ENCODE measurements at places on chromosomes 5 and 9.
A peak's percentile ranks its signal among the peaks of the same experiment; 100 is the strongest.

- DNase-seq, result no peak
Measured at GRCh38 chr9:99335280-99335679, 113.2 kb downstream of the SEC61B start.

GRCh38 chr5:145750199-145750598 is 84.9 kb downstream of the PRELID2 start:
- DNase-seq, result no peak

DNA sequence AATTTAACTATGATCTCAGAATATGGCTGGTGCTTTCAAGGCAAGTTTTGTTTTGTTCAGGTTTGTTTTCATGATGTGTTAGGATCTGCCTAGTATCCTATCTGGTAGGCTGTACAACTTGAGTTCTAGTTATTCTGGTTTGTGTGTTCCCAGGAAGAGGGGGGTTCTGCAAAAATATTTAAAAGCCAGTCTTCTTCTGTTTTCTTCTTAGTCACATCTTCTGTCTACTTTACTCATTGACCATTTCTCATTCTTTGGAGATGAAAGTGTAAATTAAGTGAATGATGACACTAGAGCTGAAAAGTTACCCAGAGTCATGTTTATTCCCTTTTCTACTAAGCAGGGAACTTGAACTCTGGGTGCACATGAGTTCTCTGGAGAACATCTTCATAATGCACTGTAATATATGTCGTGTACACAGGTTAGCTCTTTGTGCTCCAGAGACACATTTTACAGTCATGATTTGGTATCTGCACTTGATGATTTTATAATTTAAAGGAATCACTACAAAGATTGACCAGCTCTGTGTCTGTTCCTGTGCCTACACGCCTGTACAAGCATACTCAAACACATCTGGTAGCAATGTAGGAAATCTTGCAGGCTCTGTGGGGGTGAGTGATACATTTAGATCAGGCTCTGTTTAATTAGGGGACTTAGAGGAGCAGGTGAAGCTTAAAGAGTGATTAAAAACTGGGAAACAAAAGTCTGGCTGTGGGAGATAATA is 5.0 kb downstream of the SMAD5 start:
- no peak for DNase-seq

GRCh38 chr5:60611099-60611740 is 88.7 kb downstream of the DEPDC1B start:
- DNase-seq, result no peak

GRCh38 chr9:134455934-134456755 is 129.9 kb downstream of the RXRA start:
- DNase-seq, result peak; percentile 88

DNA sequence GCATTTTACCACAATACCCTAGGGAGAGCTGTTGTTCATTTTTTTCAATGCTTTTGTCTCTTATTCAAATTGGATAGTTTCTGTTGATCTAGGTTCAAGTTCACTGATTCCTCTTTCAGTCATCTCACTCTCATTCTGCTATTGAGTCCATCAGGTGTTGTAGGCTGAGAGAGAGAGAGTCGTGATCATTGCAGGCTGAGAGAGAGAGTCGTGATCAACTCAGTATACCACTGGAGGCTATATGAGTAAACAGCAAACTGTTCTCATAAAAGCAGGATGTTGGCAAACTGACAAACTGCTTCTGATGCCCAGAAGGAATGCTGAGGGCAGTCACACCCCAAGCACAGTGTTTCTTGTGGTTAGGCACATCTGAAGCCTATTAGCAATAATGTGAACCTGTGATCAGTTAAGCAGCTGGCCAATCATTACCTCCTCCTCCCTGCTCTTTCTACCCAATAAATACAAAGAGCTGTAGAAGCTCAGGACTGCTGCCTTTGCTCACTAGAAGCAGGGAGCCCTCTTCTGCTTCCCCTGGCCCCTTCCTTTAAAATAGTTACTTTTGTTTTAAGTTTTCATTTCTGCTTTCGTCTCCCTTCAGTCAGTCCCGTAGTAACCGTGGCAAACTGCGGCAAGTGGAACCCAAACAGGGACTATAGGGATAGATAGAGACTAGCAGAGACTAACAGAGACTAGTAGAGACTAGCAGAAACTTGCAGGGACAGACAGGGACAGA is 476.1 kb upstream of the ACO1 start:
- no peak for DNase-seq

GRCh38 chr9:29806937-29807618 is 2233.8 kb upstream of the C9orf72 start:
- no peak for DNase-seq

DNA sequence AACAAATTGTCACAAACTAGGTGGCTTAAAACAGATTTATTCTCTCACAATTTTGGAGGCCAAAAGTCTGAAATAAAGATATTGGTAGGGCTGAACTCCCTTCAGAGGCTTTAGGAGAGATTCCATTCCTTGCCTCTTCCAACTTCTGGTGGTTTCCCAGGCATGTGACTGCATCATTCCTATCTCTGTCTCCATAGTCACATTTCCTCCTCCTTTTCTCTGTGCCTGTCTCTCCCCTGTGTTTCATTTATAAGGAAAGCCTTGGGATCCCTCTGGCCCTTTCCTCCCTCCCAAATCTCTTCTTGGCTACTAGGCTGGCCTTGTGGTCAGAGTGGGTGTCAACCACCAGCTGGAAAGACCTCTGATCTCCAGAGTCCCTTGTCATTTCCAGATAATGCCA is 78.2 kb downstream of the SNX18 start:
- DNase-seq, result no peak

DNA sequence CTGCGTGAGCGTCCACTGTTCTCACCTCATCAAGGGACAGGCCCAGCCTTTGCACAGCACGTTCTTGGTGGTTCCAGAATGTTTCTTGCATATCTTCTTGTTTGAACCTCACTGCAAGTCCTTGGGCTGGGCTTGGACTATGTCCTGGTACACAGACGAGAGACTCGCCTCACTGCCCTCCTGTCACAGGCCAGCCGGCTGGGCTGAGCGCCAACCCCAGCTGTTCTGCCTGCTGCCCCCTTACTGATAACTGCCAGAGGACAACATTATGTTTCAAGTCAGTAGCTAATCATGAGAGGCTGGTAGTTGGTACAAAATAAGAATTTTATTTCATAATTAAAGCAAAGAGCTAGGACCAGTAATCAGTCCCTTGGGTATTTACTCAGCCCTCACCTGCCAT is 52.8 kb upstream of the LRRTM2 start:
- no peak for DNase-seq

- DNase-seq, result peak; percentile 59
Measured at GRCh38 chr5:171498166-171498565, 78.7 kb downstream of the FGF18 start.

DNA sequence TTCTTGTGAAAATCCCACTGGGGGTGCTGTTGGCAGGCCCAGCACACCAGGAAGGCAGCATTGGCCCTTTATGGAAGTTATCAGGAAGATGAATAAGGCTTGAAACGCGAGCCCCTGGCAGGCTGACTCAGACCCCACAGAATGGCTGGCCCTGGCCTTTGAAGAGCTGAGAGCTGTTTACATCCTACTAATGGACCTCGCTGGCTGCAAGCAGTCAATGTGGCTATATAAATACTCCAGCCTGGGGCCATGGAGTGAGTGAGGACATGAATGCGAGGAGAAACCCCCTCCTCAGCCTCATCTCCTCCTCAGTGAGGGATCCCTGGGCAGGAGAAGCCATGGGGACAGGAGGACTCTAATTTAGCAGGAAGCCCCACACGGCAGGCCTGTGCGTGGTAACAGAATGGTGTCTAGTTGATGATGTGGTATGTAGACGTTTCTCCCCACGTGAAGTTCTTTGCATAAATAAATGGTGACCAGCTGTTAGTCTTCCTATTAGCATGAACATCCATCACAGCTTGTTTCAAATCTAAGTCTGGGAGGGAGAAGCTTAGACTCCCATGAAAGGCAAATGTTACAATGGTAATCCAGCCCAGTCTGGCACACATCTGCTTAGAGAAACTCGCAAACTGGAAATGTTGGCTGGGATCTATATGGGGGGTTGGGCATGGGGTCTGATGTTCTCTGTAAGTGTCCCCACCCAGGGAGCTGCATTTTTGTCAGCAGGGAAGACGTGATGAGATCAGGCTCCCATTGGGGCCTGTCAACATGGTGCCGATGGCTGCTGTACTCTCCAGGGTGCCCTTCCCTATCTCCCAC is 175.1 kb upstream of the PITX1 start:
- peak; percentile 92 for DNase-seq

- DNase-seq, result no peak
Measured at GRCh38 chr9:6869081-6869948, 111.5 kb downstream of the KDM4C start.

- no peak for DNase-seq
Measured at GRCh38 chr5:53110156-53110555, 599 bp upstream of the MOCS2 start.

DNA sequence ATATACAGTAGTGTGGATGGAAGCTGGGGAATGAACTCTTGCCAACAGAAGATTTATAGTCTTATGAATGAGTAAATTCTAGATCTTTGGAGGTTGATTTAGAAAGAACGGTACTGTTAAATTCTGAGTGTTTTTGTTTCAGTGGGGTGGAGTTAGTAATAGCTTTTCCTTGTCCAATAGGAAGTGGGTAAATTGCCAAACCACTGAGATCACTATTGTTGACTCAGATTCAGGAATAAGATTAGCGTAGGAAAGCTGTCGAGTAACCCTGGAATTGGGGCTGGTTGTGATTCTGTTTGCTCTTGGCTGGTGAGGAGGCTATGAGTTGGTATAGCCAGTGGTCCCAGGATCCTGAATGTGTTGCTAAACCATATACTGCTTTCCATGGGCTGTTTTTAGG is 155.6 kb downstream of the ARHGAP26 start:
- DNase-seq, result no peak

DNA sequence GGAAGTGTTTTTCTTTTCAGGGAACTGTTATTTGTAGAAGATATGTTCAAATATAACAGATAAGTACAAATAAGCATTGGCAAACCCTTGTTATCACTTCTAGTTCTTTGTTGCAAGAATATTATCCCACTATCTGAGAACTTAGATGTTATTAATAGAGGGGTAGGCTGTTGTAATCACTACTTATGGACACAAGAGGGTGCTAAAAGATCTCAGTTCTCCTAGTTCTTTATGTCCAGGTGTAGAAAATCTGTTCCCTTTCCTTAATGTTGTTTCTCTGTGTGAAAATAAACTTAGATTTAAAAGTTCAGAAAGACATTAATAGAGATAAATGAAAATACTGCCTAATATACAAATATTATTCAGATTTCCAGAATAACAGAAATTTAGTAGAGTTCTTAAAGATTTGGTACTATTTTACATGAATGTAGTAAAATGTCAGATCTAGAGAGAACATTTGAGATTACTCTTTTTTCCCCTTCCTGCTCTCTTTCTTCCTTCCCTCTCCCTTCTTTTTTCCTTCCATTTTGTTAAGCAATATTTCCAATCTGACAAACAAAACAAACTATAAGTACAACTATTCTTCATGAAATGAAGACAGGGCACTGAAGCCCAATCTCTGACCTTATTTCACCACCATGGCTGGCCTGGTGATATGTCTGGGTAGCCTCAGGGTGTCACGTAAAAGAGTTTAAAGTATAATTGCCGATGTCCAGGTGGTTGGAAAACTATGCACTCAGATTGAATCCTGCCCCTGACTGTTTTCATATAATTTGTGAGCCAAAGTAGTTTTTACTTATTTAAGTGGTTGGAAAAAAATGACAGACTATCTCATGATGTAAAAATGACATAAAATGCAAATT is 43.6 kb upstream of the C5orf46 start:
- DNase-seq, result no peak

DNA sequence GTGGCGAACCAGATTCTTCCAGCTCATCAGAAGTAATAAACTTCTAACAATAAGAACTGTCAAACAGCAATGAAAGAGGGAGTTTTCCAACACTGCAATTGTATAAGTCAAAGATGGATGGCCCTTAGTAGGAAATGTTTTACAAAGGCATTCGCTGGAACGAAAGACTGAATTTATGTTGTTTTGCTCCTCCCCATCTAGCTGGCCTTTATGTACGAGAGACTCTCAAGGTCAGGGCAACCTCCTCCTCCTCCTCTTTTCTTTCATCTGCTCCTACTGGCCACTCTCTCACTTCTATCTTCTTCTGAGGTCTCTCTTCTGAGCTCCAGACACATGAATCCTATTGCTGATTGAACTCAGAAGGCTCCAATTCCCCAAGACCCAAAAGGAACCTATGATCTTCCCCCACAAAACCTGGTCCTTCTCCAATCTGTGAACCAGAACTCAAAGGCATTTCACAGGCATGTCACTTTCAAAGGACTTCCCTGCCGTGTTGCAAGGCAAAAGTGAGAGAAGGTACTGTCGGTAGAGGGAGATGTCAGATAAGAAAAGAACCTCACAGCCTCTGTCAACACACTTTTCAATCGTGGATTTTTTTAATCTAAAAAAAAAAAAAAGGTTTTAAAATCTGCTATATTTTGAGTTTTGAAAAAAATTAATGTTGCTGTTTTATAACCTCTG is 28.5 kb upstream of the PUM3 start:
- DNase-seq, result no peak

DNA sequence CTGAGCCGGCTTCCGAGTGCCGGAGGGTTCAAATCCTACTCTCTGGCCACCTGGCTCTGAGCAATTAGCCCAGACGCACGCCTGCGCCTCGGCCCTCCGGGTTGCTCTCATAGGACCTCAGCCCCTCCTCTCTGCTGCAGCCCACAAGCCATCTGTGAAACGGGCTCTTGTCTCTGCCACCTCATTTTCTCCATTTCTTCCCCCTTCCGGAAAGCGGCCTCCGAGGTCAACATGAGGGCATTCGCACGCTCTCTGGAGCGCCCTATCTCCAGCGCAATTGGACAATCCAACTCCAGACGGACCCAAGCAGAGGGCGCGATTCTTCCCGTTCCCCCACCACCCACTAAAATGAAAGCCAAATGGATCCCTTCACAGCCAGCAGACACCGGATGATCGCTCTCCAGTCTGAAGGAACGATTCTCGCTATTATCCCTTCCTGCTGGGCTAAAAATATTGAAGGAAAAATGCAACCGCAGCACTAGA is 41.5 kb downstream of the VAV2 start:
- no peak for DNase-seq

- DNase-seq, result no peak
Measured at GRCh38 chr5:73623901-73624404, 2.0 kb upstream of the ARHGEF28 start.

GRCh38 chr9:119802621-119803020 is 433.4 kb upstream of the BRINP1 start:
- DNase-seq, result peak; percentile 90

GRCh38 chr5:1666812-1667588 is 132.6 kb downstream of the MRPL36 start:
- DNase-seq, result no peak

DNA sequence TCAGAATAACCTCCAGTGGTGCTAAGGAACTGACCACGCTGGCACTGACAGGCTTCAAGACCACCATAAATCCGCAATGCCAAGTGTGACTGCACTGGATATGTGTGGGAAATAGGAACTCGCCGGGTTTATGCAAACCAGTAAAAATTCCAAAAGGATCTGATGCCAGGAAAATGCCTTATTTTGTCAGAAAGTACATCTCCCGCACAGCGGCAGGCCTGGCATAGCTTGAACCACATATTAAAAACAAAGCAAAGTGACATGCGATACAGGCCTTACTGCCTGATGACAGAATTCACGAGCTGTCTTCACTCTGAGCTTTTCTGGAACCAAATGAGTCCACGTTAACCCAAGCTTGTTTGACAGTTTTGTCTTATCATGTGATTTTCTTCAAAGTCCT is 139.6 kb downstream of the GLIS3 start:
- no peak for DNase-seq

- no peak for DNase-seq
Measured at GRCh38 chr5:127370631-127371030, 80.0 kb downstream of the MEGF10 start.

GRCh38 chr5:168612996-168613395 is 33.8 kb upstream of the PANK3 start:
- no peak for DNase-seq

GRCh38 chr5:177071666-177072385 is 14.9 kb upstream of the FGFR4 start:
- DNase-seq, result peak; percentile 70
